ENCODE measurements at places on chromosomes 5 and 9.

DNA sequence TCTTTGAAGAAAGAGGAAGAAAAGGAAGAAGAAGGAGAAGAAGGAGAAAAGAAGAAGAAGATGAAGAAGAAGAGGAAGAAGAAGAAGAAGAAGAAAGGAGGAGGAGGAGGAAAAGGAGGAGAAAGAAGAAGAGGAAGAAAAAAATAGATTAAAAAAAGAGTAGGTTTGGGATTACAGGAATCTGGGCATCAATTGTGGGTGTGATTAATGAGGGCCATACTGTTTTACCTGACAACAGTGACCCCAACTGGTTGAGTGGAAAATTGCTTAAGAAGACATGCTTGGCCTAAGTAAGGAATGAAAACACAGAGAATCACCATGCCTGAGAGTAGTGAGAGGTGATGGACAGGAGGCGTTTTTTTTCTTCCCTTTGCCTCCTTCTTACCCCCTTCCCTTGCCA is 114.6 kb downstream of the FAM170A start:
- DNase-seq: no peak

DNA sequence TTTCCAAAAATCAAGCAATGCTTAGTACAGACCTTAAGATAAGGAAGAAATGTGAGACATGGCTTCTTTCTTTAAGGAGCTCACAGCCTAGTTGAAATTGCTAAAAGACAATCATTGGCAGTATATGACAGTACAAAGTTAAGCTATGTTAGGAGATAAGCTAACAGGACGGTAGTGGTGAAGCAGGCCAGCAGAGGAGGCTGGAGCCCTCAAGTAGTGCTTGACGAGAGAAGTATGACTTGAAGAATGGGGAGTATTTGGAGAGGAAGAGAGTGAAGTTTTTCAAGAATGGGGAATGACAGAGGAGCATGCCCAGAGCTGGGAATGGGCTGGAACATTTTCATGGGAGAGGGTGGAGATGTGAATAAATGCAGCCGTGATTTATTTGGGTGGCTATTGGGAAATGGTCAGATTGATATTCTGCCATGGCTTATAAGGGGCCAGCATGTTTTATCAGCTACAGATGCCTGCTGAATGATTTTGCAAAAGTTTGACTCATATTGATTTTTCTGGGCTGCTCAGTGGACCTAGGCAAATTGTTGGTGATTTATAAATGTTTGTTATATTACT is 43.7 kb downstream of the LURAP1L start:
- DNase-seq: peak; percentile 66

GRCh38 chr5:53481159-53481886 is 894 bp downstream of the FST start:
- DNase-seq: no peak

DNA sequence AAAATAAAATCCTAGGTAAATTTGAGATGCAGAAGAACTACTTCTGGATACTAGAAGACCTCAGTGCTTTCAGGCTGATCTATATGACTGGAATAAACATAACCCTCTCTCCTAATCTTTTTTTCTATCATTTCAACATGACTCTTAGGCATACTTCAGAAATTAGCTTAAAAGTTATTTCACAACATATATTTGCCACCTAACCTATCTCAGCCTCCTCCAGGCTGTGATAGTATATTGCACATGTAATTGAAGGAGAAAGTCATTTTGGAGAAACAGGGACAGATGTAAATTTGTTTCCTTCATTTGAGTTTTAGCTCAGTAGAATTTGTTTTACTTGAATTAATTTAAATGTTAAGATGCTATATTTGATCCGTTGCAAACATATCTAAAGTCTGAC is 1932.3 kb upstream of the CDH6 start:
- DNase-seq: no peak

GRCh38 chr5:10434392-10434791 is 7.3 kb upstream of the ROPN1L start:
- no peak for DNase-seq

- DNase-seq: no peak
These were observed 361.6 kb downstream of the YTHDC2 start for GRCh38 chr5:113875096-113875495.

- no peak for DNase-seq
These were observed 161.2 kb downstream of the C9orf50 start for GRCh38 chr9:129459547-129460322.

DNA sequence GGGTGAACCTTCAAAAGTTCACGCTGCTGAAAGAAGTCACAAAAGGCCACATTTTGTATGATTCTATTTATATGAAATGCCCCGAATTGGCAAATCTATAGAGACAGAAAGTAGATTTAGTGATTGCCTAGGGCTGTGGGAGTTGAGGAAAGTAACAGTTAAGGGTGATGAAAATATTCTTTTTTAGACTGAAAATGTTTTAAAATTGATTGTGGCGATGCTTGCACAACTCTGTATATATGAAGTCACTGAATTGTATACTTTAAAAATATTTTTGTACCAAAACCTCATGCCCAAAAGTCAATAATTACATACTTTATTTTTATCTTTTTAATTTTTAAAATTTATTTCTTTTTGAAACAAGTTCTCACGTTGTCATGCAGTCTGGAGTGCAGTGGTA is 30.3 kb downstream of the HSPA4 start:
- DNase-seq: no peak

DNA sequence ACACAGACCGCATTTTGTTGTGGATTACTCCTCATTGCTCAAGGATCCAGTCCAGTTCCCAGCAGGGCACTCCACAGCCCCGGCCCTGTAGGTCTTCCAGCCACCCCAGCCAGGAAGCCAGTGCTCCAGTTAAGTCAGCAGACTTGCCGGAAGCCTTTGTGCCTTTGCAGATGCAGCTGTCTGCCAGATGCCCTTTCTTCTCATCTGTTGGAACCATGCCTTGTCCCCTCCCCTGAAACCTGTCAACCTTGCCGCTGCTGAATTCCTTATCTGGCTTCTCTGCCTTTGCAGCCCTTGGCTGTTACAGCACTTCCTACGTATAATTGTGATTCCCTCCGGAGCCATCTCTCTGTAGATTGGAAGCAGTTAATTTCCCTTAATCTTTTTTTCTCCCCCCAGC is 28.4 kb downstream of the PSAT1 start:
- no peak for DNase-seq

DNA sequence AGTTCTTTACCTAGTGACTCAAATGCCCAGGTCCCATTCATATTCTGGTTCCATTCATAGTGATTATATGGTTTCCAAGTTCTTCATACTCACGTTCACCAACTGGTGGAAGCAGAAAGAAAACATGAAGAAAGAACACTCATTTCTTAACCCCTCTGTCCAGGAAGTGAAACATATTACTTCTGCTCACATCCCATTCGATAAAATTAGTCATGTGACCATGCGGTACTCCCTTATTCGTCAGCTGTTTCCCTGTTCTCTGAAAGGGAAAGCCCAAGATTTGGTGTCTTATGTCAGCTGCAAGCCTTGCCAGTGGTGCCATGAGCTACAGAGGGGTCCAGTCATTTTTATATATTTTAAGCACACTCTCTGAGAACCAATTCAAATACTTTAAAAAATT is 387.0 kb upstream of the DMAC1 start:
- DNase-seq: no peak

DNA sequence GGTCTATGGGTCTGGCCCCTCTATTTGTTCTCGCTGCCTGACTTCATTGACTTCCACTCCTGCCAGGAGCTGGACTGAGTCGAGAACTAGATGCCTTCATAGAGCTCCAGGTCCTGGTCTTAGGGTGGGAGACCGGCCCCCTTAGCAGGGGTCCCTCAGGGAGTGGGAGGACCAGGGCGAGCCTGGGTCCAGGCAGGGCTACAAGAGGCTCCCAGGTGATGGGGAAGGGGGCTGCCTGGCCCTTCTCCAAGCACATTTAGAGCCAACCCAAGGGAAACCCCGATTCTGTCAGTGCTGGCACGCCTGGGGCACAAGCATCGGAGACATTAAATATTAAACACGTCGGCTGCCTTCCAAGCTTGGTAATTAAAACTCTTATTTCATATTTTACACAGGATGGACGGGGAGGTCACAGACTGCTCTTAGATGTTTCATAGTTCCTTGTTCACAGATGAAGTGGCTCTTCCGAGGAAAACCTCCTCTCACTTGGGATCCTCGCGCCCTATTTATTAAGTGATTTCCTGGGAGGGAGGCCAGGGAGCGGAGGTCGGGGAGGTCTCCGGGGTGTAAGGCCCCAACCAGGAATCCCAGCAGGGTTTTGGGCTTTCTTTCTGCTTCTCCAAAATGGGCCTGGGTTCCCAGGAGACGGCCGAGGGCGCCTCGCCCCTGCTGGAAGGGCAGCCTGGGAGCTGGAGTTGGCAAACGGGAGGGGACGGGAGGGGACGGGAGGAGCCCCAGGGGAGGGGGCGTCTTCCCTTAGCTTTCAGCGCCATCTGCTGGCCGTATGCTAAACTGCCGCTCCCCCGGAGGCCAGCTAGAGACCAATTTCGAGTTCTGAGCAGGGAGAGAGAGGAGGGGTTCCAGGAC is 23.4 kb upstream of the ZBTB43 start:
- DNase-seq: peak; percentile 84

DNA sequence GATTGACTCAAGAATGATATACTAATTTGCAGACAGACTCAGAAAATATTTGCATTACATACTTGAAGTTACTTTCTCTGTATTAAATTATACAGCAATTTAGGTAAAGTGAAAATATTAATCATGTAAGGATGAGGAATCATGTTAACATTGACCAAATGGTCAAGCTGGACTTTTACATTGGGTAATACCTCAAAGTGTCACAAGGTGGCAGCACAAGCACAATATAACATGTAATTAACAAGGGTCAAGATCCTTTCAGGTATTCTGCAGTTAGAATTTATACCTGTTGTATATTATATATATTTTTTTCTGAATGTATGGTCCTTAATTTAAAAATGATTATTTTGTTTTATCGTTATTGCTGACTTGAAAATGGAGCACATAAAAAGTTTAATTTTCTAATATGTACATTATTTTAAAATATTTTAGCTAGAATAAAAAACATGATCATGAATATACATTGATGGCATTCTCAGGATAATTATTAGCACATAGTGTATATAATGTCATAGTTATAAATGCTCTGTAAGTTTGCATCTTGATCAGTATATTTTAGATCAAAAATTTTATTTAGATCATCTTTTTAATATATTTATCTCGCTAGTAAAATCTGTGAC is 8.6 kb downstream of the HAPLN1 start:
- DNase-seq: no peak

- peak; percentile 69 for DNase-seq
These were observed 60.4 kb upstream of the TMED7 start for GRCh38 chr5:115686051-115686737.

DNA sequence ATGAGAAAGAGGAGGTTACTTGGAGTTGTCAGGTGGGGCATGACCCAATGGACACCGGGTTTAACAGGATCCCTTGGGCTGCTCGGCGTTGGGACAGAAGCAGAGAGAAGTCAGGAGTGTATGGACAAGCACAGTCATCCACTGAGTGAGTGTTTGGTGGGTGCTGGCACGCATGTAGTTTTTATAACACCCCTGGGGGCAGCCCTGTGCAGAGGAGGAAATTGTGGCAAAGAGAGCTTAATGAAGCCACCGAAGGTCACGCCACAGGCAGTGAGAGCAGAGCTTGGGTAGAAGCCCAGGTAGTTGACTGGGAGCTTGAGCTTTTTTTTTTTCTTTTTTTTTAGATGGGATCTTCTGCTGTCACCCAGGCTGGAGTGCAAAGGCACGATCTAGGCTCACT is 43.2 kb upstream of the IER5L start:
- no peak for DNase-seq

GRCh38 chr5:153573326-153574033 is 83.0 kb downstream of the GRIA1 start:
- DNase-seq: no peak

DNA sequence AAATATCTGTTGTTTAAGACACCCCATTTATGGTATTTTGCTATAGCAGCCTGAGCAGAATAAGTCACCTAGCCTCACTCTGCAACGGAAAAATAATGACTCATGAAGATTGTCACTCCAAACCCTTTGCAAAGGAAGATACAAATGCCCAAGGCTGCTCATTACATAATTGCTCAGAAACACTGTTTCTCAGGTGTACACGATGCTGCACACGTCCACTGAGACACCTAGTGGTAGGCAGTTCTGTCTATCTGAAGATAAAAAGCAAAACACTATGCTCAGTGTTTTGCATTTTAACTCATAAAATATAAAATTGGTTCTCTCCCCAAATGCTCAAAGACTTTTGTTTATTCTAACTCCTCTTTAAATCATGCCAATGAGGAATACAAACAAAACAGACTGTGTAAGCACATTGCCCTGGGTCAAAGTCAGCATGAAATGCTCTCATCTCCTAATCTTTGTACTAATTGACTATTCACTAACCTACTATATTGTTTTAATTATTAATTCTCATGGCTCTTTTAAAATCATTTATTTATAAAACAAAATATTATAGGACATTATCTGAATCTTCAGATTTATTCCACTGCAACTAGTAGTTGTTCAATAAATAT is 7.7 kb upstream of the TSLP start:
- no peak for DNase-seq

GRCh38 chr5:60883229-60883628 is 39.2 kb upstream of the ELOVL7 start:
- DNase-seq: no peak

- DNase-seq: no peak
These were observed 15.3 kb upstream of the GRXCR2 start for GRCh38 chr5:145887976-145888574.

DNA sequence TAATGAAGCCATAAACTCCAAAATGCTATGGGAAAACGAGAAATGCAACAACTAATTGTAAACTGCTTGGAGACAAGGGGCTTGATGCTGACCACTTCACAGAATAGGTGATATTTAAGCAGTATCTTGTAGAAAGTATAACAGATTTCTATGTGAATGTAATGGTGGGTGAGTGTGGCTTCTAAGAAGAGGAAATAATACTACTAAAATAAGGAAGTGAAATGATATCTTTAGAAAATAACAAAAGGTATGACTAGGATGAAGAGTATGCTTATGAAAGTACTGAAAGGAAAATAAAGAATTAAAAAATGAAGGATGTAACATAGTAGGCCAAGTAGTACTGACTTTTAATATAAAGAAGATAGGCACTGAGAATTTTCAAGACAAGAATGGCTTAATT is 94.2 kb downstream of the AGTPBP1 start:
- DNase-seq: no peak

GRCh38 chr9:94173632-94174031 is 85.5 kb upstream of the ZNF169 start:
- DNase-seq: no peak

GRCh38 chr5:45288746-45289145 is 407.4 kb downstream of the HCN1 start:
- no peak for DNase-seq

- no peak for DNase-seq
These were observed 73.3 kb downstream of the FCHO2 start for GRCh38 chr5:73028991-73029595.

- DNase-seq: no peak
These were observed at the start of gene DIPK1B for GRCh38 chr9:136711751-136712689. TSS of gene DIPK1B (plus strand) at chr9:136712572. CDS start at chr9:136712666, 94 bp downstream.

DNA sequence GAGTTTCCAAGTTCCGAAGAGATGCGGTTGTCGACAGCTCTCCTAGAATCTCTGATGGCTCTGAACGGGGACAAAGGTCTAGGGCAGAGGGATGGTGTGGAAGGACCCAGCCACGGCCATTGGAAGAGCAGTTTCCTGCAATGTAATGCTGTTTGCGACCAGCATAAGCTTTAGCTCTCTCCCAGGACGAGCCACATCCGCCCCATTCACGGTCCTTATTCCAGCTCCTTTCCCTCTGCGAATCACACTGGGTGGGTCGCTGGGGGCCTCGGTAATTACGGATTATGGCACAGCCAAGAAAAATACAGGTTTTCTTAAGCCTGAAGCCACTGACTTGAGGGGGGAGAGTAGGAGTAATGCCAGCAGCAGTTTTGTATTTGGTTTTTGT is 22.7 kb downstream of the ANXA2R start:
- no peak for DNase-seq
